Activated CD4-positive, alpha-beta T cell treated with anti-CD3 and anti-CD28 coated beads, Interleukin-2, amount 50 U/mL, for 16 hours (primary cell): ENCODE measurements at places on chromosomes 7 and 10.

- no peak for DNase-seq
Measured at GRCh38 chr10:93193906-93194305, 120.2 kb downstream of the CYP26A1 start.

DNA sequence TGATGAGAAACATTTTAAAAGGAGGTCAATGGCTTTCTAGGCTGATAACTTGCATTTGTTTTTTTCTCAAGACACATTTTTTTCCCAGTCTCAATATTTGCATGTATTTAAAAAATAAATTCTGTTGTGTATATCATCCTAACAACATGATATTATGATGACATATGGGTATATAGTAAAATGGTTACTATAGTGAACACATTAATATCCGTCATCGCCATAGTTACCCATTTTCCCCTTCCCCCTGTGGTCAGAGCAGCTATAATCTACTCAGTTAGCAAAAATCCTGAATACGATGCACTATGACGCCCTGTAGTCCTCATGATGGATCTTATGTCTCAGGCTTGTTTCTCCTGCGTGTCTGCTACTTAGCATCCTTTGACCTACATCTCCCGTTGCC is 60.9 kb upstream of the ZPBP start:
- no peak for DNase-seq

DNA sequence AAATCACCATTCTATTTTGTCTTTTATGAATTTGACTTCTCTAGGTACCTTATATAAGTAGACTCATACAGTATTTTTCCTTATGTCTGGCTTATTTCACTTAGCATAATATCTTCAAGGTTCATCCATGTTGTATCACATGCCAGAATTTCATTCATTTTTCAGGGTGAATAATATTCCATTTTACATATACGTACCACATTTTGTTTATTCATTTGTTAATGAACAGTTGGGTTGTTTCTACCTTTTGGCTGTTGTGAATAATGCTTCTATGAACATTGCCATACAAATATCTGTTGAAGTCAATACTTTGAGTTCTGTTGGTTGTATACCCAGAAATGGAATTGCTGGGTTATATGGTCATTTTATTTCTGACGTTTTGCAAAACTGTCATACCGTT is 20.7 kb downstream of the AHCYL2 start:
- DNase-seq = no peak

- DNase-seq = no peak
Measured at GRCh38 chr7:24054236-24054635, 229.8 kb upstream of the NPY start.

DNA sequence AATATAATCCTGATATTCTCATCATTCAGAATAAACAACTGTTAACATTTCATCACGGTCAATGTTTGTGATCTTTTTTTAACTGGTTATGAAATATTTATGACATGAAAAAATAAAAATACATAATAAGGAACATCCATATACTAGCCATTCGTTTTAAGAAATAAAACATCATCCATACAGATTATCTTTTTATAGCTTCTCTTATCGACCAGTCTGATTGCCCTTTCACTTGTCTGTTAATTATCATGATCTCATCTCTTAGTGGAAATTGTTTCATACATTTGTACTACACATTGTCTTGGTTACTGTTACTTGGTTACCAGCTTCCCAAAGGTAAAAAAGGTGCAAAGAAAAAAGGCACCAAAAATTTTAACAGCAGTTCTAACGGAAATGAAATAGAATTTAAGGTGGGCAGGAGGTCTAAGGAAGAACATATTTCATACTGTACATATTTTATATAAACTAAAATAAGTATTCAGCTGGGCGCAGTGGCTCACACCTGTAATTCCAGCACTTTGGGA is 8.4 kb downstream of the ARHGAP21 start:
- DNase-seq = no peak

GRCh38 chr10:56327118-56327517 is 33.9 kb downstream of the ZWINT start:
- DNase-seq = no peak

DNA sequence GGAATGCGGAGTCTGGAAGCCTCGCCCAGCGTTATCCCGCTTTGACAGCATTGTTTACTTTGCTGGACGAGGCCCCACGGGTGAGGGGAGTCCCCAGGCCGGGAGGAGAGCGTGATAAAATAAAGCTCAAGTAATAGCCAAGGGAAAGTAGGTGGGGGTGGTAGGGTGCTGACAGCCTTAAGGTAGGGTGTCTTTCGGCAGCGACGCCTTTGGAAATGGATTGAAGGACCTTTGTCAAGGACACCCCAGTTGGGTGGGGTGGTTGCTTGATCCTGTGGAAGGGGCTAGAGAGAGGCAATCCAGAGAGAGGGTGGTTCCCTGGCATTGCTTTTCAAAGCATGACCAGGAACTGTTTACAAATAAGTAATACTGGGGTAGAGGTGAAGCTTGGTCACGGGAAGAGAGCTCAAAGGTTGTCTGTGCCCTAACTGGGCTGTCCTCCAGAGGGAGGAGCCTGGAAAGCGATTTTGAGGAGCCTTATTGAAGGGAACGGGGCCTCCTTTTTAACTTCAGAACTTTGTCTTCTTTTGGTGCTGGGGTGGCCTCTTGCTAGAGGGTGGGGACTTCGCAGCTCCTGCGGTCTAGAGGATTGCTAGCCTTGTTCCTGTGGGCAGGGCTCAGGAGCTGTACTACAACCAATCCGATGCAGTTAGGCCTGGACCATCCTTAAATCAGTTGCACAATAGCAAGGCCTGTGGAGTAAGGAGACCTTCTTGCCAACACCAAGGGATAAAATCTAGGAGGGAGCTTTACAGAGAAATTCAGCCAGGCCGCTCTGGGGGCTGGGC is 1.3 kb downstream of the EIF4EBP2 start:
- peak; percentile 65 for DNase-seq

GRCh38 chr7:148983200-148984146 is 44.8 kb downstream of the PDIA4 start:
- DNase-seq = peak; percentile 86

DNA sequence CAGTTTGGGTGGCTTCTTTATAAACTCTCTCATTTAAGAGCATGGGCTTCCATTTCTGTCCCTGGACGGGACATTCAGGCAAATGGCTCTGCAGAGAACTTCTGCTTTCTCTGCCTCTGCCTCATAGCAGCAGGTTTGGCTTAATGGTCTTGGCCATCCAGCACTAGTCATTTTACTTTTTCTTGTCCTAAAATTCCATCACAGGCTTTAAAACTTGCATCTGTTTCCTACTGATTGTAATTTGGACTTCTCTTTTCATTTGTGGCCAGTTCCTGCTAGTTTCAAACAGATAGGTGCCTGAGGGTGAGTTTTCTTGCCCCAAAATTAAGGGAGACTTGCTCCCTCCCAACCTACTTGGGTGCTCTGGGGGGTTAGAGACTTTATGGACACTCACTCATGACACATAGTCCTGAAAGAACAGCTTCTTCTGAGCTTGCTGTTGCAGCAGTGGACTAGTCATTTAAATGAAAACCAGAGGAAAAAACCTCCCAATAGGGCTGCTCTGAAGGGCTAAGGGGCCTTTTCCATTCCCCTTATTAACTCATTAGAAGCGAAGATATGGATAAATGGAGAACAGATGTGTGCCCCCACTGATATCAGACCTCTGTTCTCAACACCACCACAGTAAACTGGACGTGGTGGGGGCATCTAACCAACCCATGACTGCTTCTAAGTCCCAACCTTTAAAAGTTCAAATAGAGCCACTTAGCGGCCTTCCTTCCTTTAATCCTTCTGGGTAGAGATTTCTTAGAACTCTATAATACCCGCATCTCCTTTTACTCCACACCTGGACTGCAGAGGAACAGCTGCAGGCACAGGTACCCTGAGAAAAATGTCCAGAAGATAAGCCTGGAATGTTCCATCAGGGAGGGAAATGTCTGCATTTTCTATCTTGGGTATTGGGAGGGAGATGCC is 38.8 kb downstream of the SVOPL start:
- DNase-seq = no peak

- DNase-seq = peak; percentile 40
Measured at GRCh38 chr10:110413049-110413783, 84.5 kb upstream of the DUSP5 start.

GRCh38 chr10:103451091-103451813 is 918 bp downstream of the CALHM2 start:
- peak; percentile 68 for DNase-seq

- DNase-seq = peak; percentile 37
Measured at GRCh38 chr10:8055420-8056349, 1.2 kb downstream of the GATA3 start.

DNA sequence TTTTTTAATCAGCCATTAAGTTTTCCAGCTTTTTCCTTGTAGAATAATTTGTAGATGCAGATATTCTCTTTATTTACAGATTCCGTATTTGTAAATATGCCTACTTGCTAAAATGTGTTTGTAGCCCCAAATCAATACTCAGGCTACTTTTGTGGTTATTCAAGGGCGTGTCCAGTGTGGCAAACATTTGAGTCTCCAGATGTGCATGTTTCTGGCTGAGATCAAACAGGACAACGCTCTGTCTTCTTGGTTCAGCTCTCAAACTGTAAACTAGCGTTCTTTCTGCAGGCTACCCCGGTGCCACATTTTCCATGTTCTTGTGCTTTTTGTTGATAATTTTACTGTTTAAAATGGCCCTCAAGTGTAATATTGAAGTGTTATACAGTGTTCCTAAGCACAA is 16.2 kb upstream of the OR2A5 start:
- no peak for DNase-seq

DNA sequence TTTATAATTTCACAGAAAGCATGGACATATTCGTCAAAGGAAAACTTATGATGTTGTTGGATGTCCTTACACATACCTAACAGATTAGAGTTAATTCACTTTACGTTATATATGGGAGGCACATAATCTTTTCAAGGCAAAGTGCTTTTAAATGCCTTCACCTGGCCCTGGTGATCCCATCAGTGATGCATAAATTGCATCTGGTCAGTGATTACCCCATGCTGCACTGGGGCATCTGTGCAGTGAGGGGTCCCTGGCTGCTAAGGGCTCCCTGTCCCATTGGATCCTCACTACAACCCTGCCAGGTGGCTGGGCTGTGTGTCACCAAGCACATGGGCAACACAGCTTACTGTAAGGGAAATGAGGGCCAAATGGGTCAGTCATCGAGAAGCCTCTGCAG is 441.1 kb downstream of the RPS24 start:
- no peak for DNase-seq
